Common myeloid progenitor, CD34-positive (primary cell): ENCODE measurements at places on chromosomes 6 and 20.

GRCh38 chr20:12966468-12967085, 42.2 kb upstream of the SPTLC3 start:
- peak; percentile 27 for DNase-seq

GRCh38 chr6:9564021-9564420, 850.9 kb downstream of the TFAP2A start:
- DNase-seq, result no peak

DNA sequence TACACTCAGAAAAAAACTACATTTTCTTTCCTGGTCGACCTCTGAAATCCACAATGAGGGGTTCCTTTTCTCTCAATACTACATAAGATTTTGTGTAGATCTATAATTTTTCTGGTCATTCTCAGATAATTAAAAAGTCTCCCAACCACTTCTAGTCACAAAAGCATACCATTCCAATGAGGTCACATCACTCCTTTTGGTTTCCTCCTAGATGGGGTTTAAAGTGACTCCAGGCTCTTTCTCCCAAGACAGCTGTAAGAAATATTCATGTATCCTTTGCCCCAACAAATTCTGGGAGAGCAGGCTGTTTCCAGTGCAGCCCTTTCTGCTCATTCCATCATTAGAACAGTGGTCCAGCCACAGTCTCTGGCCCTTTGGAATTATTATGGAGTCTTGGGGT, 43.1 kb upstream of the BEND6 start:
- no peak for DNase-seq

DNA sequence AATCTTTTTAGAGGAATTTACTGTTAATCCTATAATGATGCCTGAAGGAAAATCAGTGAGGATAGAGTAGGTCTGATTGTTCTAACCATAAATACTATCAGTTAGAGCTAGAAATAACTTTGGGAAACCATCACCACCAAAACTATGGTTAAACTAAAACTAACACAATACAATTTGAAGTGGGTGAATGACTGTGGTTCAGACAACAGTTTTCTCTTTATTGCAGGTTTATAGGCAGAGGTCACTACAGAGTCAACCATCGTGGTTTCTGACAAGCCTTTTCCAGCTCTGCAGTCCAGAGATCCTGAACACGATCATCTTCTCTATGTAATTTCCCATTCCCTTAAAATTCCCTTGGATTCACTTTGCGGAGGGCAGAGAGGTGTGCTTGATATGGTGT, 134.3 kb downstream of the IBTK start:
- DNase-seq, result no peak

DNA sequence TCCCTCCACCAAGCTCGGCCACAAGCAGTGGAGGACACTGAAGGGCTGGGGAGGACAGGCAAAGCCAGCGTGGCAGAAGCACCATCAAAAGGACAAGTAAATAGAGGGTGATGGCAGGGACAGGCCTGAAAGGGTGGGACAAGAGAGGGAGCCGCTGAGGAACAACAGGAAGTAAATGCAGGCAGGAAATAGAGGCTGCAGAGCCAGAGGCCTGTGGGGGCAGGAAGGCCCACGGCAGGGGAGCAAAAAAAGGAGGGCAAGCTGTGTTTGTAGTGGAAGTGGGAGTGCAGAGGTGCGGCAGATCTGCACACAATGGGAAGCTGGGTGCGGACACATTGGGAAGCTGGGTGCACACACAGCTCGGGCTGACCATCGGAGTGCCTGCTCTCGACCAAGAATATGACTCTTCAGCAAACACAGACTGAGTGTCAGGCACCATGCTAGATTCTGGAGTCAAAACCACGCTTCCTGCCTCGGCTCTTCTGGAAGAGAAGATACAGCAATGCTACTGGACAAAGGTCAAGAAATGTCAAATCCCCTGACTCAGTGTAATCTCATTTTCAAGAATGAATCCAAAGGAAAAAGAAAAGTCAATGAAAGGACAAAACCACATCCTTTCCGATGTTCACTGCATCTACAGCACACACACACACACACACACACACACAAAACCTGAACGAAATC, 40.4 kb upstream of the RAB22A start:
- no peak for DNase-seq

- peak; percentile 28 for DNase-seq
These were observed 70.2 kb downstream of the CEP57L1 start for GRCh38 chr6:109165392-109165974.

- DNase-seq, result no peak
These were observed 10.5 kb downstream of the MANBAL start for GRCh38 chr20:37299718-37300528.
